ENCODE measurements at places on chromosomes 13 and 19.

- no peak for DNase-seq
Observed at GRCh38 chr13:44755872-44756271, 179.7 kb upstream of the TSC22D1 start.

DNA sequence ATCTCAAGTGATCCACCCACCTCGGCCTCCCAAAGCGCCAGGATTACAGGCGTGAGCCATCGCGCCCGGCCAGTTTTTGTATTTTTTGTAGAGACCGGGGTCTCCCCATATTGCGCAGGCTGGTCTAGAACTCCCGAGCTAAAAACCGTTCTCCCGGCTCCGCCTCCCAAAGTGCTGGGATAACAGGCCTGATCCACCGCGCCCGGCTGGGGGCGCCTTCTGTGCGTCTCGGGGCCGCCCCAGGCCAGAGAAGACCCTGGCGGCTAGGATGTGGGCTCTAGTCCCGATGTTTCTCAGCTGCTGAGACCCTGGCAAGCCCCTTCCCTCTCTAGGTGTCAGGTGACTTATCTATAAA is 3.6 kb downstream of the ARHGAP45 start:
- DNase-seq, result no peak

- DNase-seq, result no peak
Observed at GRCh38 chr13:104014803-104015645, 948.8 kb upstream of the SLC10A2 start.

DNA sequence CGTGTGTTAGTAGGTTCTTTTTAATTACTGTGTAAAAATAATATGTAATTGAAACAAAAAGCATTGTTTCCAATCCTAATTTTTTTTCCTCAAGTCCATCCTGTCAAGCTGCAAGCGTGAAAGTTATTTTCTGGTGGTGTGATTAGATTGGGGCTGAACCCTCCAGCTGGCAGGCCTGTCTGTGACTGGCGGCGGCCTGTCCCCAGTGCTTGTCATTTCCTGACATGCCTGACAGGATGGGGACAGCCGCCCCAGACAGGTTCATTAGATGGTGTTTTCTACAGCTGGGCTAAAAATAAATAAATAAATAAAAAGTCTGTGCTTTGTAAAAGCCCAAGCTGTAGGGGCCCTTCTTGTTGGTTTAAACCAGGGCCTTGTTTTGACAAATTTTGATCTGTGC is 53.7 kb upstream of the MAB21L1 start:
- no peak for DNase-seq

GRCh38 chr13:93736081-93736480 is 509.5 kb downstream of the GPC6 start:
- DNase-seq, result no peak

GRCh38 chr13:110233181-110233950 is 73.6 kb downstream of the COL4A1 start:
- DNase-seq, result peak; percentile 88

GRCh38 chr13:52983836-52984235 is 44.8 kb upstream of the OLFM4 start:
- DNase-seq, result no peak

DNA sequence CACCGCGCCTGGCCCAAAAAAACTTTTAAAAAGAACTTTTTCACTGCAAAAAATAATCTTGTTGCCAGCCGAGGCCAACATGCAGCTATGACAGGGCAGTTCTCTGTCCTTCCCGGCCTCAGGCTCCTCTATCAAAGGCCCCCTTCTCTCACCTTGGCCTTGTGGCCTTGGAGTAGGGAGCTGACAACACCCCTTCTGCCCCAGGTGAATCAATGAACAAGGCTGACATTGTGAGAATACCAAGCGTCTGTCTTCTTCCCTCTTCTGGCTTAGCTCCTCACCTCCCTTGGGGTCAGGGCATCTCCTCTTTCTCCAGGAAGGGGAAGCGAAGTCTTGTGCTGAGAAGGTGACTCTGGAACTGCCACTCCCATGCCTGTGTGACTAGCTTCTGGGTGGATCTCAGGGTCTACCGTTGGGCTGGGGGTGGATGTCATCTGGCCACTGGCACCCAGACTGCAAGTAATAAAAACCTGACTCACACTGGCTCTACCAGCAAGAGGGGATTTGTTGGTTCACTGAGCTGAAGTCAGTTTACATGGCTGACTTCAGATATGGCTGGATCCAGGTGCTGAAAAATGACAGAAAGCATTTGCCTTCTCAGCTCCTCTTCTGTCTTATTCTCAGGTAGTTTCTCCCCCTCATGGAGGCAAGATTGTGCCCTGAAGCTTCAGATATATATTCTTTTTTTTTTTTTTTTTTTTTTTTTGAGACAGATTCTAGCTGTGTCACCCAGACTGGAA is 6.3 kb downstream of the C19orf38 start:
- no peak for DNase-seq

DNA sequence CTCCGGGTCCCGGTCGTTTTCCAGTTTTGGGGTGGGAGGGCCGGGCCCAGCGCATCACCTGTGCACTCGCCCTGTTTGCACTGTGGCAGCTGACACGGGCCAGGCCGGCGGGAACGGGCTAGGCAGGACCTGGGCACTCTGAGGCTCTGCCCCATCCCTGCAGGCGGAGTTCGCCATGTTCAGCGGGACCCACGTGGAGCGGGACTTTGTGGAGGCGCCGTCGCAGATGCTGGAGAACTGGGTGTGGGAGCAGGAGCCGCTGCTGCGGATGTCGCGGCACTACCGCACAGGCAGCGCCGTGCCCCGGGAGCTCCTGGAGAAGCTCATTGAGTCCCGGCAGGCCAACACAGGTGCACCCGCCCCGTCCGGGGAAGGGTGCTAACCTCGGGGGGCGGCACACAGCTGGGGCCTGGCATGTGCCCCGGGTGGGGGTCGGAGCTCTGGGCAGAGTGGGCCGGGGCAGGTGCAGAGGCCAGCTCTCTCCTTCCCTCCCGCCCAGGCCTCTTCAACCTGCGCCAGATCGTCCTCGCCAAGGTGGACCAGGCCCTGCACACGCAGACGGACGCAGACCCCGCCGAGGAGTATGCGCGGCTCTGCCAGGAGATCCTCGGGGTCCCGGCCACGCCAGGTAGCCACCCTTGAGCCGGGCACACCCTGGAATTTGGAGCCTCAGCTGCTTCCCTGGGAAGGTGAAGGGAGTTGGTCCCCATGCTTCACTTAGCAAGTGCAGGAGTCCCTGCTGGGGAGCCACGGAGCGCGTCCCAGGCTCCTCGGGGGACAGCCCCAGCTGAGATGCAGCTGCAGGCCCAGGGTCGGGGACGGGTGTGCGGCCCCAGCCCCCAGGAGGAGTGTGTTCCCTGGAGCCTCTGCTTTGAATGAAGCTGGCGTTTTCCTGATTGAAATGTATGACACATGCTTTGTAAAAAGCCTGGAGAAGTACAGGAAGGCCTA is 9.3 kb upstream of the ZNF554 start:
- DNase-seq, result no peak

DNA sequence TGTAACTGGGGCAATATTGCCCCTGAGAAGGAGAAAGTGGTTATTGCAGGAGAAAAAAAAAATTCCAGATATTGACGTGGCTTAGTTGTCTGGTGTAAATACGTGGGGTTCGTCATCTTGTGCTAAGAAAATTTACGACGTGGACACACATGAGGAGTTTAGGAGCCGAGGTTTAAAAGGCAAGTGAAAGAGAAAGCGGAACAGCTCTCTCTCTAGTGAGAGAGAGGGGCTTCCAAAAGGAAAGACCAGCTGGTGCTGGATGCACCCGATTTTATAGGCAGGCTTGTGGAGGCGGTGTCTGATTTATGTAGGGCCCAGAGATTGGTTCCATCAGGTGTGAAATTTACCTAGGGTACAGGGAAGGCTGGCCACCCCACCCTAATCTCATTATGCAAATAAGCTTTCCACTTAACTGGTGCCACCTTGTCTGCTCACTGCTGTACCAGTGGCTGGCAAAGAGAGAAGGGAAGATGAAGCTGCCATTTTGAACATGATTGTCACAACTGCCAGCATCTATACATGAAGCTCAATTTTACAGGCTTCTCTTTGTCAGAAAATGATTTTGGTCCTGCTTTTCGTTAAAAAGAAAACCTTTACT is 845.1 kb downstream of the DACH1 start:
- DNase-seq, result no peak

DNA sequence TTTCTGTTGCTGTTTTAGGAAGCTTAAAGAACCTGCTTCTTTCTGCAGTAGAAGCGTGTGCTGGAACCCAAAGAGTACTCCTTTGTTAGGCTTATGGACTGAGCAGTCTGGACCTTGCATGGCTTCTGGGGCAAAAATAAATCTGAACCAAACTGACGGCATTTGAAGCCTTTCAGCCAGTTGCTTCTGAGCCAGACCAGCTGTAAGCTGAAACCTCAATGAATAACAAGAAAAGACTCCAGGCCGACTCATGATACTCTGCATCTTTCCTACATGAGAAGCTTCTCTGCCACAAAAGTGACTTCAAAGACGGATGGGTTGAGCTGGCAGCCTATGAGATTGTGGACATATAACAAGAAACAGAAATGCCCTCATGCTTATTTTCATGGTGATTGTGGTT is 103.1 kb downstream of the TNFRSF19 start:
- DNase-seq, result no peak

DNA sequence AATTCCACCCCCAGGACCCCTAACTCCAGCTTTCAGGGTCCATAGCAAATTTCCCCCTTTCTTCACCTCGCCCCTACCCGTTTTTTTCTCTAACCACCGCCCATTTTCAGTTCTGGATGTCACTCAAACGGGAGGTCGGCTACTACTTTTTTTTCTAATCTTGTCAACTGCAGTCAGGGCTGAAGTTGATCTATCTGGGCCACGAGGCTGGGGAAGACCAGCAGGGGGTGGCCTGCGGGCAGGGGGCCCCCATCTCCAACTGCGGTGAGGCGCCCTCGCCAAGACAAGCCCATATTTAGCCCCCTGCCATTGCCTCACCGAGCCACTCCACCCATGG is 748 bp downstream of the LHFPL6 start:
- DNase-seq, result no peak

- no peak for DNase-seq
Observed at GRCh38 chr19:56678205-56678604, 6.6 kb upstream of the ZNF835 start.

DNA sequence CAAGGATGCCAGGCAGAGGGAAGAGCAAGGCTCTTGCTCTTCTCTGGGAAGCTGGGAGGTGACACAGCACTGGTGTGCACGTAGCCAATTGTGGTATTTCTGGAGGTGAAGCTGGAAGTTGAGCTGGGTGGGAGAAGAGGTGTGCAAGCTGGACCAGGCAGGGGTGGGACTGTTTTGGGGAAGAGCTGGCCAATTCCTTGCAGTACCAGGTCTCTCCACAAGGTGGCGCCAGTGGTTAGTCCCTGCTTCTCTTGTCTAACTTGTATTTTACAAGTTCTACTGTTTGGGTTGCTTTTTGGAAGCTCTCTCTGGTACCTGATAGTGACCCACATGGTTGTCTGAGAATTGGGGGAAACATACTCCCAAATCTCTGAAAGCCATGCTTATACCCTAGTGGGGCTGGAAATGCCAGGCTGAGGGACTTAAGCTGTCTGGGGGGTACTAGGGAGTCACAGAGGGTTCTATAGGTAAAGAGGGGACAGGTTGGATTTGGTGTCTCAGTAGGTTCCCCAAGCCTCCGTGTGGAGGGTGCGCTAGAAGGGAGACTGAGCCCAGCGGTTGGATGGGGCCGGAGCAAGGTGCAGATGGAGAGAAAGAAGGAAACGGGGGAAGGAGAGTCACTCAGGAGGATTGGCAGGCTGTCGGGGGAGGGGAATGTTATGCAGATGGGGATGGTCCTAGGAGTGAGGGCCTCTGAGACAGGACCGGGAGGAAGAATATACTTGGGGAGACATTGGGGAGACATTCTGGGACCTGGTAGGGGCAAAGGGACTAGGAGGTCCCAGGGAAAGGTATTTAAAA is 3.0 kb downstream of the HPN start:
- no peak for DNase-seq

DNA sequence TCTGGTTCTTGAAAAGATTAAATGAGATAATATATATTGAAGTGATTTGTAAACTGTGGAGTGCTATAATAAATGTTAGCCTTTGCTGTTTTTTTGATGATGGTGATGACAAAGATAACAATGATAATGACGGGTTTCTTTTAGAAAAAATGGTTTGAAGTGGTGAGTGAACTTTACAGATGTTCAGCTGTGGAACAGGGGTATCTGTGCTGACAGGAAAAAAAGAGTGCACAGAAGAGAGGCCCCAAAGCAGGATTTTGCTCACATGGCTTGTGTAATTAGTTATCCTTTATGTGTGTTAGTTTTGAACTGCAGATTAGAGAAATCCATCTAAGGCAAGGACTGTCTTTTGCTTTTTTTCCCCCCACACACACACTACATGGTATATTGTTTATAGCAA is 119.2 kb downstream of the CYSLTR2 start:
- no peak for DNase-seq

Data from suprapubic skin (tissue), 4 donors.